Astrocyte of the spinal cord (primary cell): ENCODE measurements at places on chromosomes 1 and 21.

DNA sequence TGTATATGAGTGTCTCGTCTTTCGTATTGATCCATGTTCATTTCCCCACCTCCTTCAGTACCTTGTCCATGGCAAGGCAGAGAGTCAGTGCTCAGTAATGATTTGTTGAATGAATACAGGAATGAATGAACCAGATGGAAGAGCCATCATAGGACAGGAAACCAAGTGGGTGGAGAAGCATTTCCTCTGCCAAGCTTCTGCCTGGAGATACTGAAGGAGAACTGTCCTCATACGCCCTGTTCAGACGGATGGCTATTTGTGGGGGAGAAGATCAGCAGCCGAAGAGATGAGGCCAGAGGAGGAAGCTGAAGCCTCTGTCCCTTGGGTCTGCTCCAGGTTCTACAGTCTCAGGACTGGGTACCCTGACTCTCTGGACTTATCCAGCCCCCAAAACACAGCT is 5.8 kb downstream of the FAM43B start:
- DNase-seq: no peak

DNA sequence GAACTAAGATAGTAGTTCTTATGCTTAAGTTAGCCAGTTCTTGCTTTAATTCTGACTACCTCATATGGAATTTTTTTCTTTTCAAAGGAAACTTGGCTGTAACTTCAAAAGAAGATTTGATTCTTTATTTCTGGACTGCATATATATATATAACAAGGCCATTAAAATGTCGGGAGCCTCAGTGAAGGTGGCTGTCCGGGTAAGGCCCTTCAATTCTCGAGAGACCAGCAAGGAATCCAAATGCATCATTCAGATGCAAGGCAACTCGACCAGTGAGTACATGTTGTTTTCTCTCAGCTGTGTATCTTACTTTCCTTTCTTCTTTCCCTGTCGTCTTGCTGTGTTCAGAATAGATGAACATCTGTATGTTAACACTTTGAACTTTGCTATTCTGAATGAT is 21.8 kb downstream of the KIF1B start:
- DNase-seq: peak; percentile 42

DNA sequence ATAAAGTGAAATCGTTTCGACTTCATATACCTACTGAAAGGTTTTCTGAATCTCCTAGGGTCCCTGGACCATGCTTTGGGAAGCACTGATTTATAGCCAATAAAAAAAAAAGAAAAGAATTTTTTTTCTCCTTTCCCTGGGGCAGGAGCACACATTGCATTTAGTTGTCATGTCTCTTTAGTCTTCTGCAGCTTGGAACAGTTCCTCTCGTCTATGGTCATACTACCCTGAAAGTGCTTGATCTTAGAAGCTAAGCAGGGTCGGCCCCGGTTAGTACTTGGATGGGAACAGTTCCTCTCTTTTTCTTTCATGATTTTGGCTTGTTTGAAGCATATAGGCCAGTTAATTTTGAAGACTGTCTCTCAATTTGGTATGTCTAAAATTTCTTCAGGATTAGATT is 3.7 kb upstream of the SERPINC1 start:
- no peak for DNase-seq

DNA sequence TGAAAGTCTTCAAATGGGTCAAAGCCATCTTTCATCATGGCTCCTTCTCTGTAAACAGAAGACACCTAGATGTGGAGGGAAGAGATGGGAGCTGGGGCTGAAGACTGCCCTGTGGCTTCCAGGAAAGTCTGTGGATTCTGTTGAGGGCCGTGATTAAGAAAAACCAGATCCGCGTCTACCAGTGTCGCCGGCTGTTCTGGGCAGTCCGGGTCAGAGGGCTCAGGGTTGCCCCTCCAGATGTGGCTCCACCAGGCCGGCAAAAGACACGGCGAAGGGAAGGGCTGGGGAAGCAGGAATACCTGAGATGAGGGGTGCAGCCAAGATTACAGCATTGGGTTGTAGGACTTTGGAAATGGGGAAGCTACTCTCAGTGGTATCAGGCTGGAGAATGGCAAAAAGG is 162.6 kb downstream of the RHOU start:
- DNase-seq: no peak

DNA sequence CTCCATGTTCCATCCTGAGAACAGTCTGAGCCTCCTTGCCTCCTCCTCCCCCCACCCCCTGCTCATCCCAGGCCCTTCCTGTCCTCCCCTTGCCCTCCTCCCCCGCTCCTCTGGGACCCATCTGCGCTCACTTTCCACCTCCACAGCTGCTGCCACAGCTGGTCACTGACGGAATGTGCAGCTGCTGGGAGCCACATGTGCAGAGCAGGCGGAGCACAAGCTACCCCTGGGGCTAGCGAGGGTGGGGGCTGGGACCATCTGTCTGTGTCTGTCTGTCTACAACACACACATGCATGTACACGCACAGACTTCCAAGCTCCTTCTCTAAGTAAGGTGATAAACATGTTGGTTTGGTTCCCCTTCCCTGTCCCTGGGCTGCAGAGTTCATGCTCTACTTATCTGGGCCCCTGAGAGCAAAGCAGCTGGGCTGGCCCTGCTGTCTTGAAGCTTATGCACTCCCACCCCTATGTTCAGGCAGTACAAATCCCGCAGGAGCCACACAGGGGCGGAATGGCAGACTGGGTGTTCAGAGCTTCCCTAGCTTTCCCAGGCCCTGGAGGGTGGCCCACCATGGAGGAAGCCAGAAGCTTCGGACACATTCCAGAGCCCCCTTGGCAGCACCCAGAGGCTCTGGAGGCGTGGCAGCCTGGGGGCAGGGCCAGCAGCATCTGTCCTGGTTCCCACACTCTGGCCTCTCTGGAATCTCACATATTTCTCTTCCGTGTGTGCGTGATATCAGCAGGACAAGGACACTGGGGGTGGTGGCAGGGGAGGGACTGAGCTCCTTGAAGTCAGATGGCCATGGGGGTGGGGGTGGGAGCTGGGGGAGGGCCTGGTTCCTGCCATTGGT is 7.0 kb upstream of the HEYL start:
- peak; percentile 45 for DNase-seq

- no peak for DNase-seq
Observed at GRCh38 chr1:157335056-157335455, 196.9 kb upstream of the ETV3 start.

- no peak for DNase-seq
Observed at GRCh38 chr1:5615076-5615475, 377.1 kb downstream of the NPHP4 start.

GRCh38 chr1:207808322-207808705 is 56.5 kb downstream of the CD46 start:
- no peak for DNase-seq

- DNase-seq: no peak
Observed at GRCh38 chr1:26102526-26102925, 9.1 kb upstream of the PDIK1L start.
